ENCODE measurements at places on chromosomes 2 and 18.

- DNase-seq = no peak
Observed at GRCh38 chr2:239548451-239548871, 147.6 kb upstream of the HDAC4 start.

- DNase-seq = no peak
Observed at GRCh38 chr2:174974131-174974530, 31.1 kb downstream of the CHN1 start.

DNA sequence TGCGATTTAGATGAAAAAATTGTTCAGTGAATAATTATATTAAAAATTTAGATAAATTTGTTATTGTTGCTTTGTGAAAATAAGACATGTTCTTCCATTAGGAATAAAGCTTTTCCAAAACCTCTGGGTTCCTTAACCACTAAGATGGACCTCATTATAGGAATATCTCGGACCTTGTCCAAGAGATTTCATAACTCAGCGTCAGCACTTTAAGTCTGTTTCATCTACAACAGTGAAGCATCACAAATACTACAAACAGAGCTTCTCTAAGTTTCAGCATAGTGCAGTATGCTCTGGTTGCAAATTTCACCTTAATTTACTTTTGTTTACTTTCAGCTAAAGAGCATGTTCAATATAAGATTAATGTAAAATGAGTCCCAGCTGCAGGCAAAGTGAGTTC is 150.3 kb downstream of the UBE2E3 start:
- DNase-seq = no peak

DNA sequence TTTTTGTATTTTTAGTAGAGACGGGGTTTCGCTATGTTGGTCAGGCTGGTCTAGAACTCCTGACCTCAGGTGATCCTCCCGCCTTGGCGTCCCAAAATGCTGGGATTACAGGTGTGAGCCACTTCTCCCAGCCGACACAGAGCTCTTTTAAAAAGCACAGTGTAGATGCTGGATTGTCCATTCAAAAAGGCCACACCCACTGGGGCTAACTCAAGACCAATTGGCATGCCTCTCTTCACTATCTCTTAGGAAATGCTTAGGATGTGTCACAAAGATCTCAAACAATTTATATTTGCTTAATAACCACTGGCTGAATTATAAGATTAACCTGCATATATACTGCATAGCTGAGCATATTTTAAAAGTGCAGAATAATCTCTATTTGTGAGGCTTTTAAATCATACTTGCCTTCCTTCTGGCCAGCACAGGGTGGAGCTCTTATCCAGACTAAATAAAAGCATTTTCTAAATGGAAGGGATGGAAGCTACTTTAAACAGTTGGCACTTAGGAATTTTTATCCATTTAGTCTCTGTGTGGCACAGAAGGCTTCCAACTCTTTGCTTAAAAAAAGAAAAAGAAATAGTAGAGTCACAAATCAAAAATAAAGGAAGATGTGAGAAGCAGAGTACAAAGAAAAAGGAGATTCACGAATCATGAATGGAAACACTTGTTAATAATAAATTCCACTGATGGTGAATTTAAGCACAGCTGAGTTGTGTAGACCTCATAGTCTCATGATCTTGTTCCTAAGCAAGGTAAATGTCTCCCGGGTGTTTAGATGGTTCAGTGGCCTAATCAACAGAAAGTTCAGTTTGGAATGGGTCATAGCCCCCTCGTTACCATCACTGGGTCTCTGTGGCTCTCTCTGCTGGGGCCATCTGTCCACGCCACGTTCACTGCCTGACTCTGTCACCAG is 22.4 kb downstream of the CRYGD start:
- peak; percentile 56 for DNase-seq

DNA sequence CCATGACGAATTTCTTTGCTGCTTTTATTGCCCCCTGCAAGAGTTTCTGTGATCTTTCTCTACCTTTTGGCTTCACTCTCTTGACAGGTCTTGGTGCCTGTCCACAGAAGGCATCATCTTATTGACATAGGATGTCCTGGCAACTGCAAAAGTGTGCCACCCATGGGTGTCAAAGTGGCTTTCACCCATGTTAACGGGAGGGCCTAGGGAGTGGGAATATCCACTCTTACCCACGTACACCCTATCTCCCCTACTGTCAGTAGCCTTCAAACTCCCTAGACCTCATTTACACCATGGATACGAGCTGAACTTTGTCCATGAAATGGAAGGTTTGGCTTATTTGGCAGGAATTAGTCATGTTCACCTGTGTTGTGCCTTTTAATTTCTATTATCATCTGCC is 16.2 kb upstream of the SULT1C3 start:
- DNase-seq = no peak

DNA sequence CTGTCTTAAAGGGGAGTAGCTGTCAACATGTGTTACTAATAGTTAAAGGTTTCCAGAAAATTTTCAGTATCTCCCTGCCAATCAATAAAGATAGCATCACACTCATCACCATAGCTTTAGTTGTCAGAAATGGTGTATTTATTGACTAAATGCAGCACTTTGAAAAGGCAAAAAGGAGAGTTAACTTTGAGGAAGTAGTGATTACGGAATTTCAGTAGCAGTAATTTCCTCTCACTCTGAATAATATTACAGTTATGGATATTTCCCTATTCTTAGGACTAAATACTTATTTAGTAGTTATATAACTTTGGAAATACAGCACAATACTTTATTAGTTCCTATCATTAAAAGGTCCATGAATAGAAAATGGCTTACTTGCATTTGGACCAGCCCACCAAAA is 250.5 kb downstream of the CAMKMT start:
- no peak for DNase-seq

All from hepatocyte (in vitro differentiated cells).